ENCODE measurements at places on chromosomes 2 and 18.

DNA sequence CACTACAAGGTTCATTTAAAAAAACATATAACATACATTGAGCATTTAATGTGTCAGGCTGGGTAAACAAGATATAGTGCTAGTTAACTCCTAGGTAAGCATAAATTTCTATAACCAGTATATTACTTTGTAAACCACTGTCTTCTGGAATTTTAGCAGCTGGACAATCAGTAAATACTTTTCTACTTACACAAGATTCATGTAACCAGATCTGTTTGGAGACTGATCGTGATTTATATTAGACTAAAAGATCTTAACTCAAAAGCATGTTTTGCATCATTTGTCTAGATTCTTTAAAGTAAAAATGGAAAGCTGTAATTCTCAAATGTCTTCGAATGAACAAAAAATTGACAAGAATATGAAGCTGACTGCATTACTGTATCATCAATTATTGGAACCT, 941 bp upstream of the SGO2 start:
- no peak for DNase-seq

GRCh38 chr2:189854940-189855339, 70.7 kb downstream of the PMS1 start:
- no peak for DNase-seq

GRCh38 chr2:209592106-209592505, 168.3 kb downstream of the MAP2 start:
- no peak for DNase-seq

DNA sequence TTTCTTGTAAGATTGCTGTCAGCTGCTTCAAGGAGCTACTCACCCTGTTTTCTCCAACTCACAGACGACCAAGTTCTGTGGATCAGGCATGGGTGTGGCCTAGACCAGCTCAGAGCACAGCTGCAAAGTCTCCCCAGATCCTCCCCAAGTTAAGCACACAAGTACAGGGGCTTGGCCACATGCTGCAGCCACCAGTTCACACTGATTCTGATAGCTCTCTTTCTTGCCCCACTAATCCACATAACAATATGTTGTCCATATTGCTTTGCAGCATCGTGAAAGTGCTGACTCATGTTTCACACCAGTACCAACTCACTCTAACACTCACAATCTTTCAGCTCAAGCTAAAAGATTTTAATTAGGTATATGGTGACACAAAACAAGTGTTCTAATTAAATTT, 437.0 kb downstream of the PARD3B start:
- DNase-seq, result no peak

DNA sequence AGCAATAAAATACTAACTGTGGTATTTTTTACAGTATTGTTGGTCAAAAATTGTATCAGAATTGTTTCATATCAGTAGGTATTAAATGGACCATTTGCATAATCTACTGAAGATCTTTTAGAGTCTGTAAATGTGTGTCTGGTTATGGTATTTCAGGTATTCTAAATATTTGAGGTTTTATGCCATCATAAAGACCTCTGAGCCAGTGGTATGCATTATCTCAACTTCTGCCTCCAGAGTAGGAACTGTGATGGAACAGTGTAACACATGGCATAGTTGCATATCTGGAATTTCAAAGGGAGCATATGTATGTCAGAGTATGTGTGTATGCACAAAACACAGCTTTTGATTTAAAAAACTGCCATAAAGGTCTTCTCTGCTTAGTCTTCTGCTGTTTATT, 15.4 kb downstream of the GREB1L start:
- no peak for DNase-seq

GRCh38 chr2:215528555-215528954, 92.7 kb upstream of the FN1 start:
- no peak for DNase-seq

DNA sequence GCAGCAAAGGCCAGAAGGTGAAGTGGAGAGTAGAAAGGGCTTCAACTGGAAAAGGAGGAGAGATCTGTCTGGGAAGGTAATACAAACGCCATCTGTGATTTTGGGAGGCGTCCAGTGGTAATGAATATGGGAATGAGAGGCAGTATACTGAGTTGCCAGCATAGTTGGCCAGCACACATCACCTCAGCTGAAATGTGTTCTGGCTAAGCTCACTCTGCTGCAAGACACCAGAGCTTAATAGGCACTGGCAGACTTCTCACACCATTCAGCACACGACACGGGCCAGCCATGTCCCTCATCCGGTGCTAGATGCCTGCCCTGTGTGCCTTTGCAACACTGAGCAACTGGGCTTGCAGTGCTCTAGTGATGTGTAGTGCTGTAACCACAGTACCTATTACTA, 277.1 kb downstream of the PIEZO2 start:
- no peak for DNase-seq

GRCh38 chr2:201918616-201919307, 112.4 kb downstream of the CDK15 start:
- no peak for DNase-seq

DNA sequence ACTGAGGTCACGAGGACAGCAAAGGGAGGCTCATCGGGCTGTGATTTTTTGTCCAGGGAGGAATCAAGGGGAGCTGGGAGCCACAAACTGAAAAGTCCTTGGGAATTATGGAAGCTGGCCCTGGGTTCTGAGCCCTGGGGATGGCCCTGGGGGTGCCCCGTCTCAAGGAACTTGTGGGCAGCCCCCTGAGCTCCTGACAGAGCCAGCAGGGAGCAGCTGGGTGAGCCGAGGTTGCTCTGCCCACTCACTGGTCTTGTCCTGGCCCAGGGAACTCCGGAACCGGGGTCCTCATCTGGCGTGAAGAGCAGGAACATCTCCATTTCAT, 61.3 kb upstream of the HDAC4 start:
- DNase-seq, result no peak

DNA sequence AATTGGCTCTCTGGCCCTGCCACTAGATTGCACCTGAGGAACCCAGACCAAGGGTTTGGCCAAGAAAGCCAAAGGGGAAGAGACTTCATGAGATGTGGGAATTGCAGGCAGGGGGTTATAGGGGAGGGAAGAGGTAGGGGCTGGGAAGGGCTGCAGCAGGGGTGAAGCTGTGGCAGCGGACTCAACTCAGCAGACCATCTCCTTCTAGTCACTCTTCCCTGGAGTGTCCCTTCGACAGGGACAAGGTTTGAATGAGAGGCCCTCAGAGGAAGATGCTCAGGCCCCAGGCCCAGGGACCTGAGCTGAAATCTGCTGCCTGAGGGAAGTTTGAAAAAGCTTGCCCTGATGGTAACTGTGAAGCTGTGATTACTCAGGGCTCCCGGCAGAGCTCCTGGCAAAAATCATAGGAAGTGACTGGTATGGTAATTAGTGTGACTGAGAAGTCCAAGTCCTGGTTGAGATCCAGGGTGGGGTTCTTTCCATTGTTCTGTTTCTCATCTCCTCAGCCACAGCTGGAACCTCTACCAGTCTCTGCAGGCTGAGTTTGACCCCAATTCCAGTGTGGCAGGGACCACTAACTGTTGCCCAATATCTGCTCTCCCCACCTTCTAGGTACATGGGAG, 300.9 kb downstream of the CYP26B1 start:
- no peak for DNase-seq

DNA sequence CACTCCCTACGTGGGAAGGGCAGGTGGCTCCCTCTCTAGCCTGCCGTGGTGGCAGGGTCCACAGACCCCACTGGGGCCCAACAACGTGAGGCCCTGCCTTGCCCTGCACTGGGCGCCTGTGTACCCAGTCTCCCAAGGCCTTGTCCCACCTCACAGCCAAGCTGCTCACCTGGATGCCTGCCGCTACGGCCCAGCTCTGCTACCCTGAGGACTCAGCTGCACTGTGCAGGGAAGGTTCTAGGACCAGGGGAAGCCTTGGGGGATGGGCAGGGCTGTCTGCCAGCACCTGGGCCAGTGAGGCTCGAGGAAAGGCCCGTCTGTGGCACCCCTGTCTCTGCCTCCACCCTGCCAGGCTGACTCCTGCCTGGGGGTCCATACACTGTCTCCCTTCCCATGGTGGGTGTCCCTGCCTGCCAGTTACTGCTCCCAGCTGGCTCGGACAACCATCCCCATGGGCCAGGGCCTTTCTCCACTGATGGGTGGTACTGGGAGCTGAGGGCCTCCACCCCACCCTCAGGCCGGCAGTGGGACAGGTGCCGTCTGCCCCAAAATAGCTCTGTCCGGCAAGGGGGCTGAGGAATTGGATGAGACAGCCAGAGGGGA, 33.2 kb downstream of the HS6ST1 start:
- DNase-seq, result no peak

DNA sequence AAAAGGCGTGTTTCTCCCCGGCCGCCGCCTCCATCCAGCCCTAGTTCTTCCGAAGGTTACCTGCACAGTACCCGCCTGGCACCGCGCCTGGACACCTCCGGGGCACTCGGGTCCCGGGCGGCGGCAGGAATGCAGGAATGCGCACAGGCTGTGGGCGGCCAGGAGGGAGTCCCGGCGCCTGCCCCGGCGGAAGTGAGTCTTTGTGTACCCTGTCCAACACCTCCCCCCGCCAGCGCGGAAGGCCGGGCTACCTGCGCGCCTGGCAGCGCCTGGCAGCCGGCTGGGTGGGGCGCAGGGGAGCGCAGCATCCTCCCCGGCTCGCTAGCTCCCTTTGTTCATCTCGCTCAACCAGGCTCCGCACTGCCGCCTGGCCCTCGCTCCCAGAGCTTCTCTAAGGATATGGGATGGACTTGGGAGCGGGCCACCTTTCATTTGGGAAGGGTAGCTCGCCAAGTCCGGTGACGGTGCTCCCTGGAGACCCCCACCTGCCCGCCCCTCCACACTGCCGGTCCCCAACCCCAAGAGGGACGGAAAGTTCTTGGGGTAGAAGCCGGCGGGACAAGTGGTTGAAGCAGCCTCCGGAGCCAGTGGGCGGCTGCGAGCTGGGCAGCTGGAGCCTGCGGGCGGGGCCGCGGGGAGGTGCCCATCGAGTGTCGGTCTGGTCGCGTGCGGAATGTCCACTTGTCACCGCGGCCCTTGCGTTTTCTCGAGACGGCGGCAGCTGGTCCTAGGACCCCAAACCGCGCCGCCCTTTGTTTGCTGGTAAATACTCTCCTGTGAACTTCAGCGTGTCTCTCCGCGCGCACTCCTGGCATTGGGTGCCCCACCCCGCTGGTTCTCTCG, 1.2 kb upstream of the ST6GAL2 start:
- DNase-seq, result no peak

GRCh38 chr2:231330311-231330710, 65.2 kb upstream of the B3GNT7 start:
- DNase-seq, result no peak

DNA sequence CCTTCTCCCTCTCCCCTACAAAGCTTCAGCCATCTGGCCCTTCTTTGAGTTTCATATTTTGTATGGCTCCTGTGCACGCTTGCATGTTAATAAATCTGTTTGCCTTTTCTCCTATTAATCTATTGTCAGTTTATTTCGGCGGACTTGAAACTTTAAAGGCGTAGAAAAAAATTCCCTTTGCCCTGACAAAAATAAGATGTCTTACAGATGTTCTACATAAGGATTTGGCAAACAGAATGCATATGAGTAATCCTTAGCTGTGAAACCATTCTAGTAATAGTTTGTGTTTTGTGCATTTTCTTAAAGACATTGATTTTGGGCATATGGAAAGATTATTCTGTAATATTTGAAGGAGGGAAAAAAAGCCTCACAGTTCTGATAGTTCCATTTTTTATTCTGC, 15.0 kb upstream of the BMPR2 start:
- DNase-seq, result no peak

GRCh38 chr18:45245091-45245511, 370.2 kb upstream of the SLC14A2 start:
- DNase-seq, result no peak

DNA sequence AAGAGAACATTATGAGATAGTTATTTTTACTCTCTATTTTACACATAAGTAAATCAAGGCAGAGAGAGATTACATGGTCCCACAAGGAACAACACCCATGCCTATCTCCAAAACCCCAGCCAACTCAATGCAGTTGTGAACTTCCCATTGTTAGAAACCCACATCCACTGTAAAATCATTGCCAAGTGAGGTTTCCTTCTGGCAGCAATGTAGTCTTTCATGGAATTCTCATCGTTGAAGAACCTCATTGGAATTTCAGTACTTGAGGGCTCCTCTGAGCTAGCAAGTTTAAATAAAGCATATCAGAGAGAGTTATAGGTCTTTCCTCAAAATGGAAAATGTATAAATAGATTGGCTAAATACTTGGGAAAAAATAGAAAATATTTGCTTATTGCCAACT, 105.2 kb downstream of the RAD51AP2 start:
- no peak for DNase-seq

DNA sequence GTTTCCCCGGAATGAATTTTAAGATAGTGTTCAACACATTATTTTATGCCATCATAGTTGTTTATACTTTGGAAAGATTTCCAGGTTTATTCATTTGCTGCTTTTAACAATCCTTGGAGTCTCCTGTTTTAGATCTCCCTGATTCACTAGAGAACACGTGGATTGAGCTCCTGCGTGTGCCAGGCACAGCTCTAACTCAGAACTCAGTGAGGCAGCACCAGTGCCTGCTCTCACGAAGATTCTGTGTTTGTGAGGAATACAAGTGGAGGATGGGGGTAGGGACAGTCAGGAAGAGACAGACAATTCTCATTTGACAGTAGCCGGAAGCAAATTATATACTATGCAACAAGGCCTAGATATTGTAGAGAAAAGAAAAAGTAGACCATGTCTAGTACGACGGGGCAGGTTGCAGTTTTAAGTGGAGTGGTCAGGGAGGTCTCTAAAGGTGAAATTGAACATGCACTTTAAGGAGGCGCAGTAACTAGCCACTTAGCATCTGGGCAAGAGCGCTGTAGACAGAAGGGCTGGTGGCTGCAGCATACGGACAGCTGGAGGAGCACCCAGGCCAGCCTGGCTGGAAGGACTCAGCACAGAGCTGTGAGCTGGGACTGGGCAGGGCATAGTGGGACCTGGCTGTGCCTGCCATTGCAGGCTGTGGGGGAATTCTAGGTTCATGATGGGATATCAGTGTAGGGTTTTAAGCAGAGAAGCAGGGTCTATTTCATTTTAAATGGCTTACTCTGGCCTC, 24.3 kb downstream of the RNF144A start:
- no peak for DNase-seq

- peak; percentile 14 for DNase-seq
These were observed 136.8 kb downstream of the NEDD4L start for GRCh38 chr18:58180738-58181353.

- no peak for DNase-seq
These were observed 821 bp upstream of the EPHA4 start for GRCh38 chr2:221572821-221573429.

- DNase-seq, result no peak
These were observed 39.3 kb downstream of the RTP5 start for GRCh38 chr2:241908686-241909420.

DNA sequence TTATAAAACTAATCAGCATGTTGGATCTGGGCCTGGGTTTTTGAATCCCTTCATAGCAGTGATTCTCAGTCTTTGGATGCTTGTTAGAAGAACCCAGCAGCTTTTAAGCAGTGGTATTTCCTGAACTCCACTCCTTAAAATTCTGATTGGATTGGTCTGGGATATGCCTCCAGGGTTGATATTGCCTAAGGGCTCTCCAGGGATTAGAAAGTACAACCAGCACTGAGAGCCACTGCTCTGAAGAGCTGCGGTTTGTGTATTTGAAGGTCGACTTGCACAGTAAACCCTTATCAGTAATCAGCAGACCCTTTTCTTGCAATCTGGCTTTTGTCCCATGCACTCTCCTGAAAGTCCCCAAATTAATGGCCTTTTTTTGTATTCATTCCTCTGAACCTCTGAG, 17.0 kb upstream of the RBMS1 start:
- DNase-seq, result no peak

Data from activated CD8-positive, alpha-beta memory T cell treated with anti-CD3 and anti-CD28 coated beads for 1 hour (primary cell).